Immature natural killer cell (primary cell): ENCODE measurements at places on chromosomes 5 and 9. TPM values are rescaled to one million over a fixed set of nuclear protein-coding genes. Genes with fewer than 3 reads are reported as not detected.

DNA sequence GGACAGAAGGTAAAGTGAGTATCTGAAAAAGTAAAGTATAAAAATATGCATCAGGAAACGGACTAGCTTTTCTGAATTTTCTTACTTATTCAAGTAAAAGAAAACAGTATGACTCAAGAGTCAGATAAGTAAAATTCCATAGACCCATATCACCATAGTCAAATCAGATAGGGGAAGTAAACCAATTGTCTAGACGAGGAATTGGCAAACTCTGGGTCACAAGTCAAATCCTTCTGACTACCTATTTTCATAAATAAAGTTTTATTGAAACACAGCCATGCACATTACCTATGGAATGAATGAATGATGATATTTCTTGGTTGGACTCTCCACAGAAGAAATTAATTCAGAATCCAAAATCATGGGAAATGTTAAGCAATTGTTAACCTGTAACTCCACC lies 59.1 kb upstream of the TMC1 start:
- H3K4me1 ChIP-seq = peaks cover 23% of the 10 kb centered on the region
- no peak overlapping the region for H3K27ac ChIP-seq

DNA sequence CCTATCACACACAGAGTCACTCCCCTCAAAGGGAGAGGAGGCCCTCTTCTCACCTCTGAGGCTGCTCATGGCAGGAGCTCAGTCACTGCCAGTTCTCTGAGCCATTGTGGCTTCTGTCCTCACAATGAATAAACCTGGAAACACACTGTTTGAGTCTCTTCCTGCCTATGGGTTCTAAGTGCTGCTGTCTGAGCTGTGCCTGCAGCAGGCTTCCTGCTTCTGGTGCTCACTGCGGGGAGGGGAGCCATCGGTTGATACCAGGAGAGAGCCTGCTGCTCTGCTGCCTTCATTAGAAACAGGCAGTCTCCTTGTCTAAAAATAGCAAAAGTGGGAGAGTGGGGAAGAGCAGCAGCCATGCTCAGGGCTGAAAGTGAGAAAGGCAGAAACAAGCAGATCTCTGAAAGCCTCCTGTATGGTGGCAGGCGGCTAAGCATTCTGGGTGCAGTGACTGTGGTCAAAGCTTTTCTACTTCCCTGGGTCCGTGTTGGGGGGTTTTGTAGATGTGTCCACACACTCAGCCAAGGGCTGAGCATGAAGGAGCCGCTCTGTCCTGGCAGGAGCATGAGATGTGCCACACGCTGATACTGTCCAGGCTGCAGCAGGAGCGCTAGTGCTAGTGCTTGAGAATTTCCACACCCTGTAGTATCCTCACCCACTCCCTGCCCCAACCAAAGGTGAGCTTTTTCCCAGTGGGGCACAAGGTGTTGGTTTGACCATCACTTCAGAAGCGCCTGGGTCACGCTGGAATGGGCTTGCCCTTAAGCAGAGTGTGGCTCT lies 34.2 kb downstream of the PRKACG start:
- DNase-seq = no peak
- no peak overlapping the region for H3K4me3 ChIP-seq
- H3K36me3 ChIP-seq = no peaks in the 10 kb centered on the region
- peaks cover 8% of the 10 kb centered on the region for H3K4me1 ChIP-seq

GRCh38 chr5:146363161-146363874 lies 24.7 kb downstream of the POU4F3 start:
- H3K4me1 ChIP-seq = no peaks in the 10 kb centered on the region
- H3K27me3 ChIP-seq = peaks cover 11% of the 10 kb centered on the region
- no peaks in the 10 kb centered on the region for H3K36me3 ChIP-seq
- no peak overlapping the region for H3K4me3 ChIP-seq
- no peak for DNase-seq

DNA sequence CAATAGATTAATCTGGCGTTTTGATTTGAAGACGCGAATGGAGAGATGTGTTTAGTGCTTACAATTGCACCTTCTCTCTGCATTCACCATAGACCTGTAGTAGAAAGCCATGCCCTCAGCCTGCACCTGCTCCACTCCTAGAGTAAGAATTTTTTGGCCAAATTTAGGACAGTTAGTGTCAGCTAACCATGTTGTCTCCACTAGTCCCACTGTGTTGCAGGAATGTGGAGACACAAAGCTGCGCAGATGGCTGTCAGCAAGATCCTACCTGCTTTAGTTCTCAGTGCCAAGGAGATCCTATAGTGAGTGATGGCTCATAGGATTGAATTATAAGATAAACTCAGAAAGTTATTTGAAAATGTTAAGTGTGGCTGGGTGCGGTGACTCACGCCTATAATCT lies 35.1 kb upstream of the ABCA1 start:
- peaks cover 2% of the 10 kb centered on the region for H3K4me1 ChIP-seq
- no peak for DNase-seq
- peaks cover 7% of the 10 kb centered on the region for H3K27me3 ChIP-seq
- H3K4me3 ChIP-seq = no peak overlapping the region
- H3K36me3 ChIP-seq = no peaks in the 10 kb centered on the region

GRCh38 chr5:135216471-135217343 lies 182.3 kb downstream of the MACROH2A1 start:
- no peaks in the 10 kb centered on the region for H3K4me1 ChIP-seq
- DNase-seq = no peak
- no peaks in the 10 kb centered on the region for H3K27me3 ChIP-seq
- no peaks in the 10 kb centered on the region for H3K36me3 ChIP-seq
- no peak overlapping the region for H3K4me3 ChIP-seq

PCDHGB2 gene
- polyA plus RNA-seq = not detected

FBP2 gene
- not detected for polyA plus RNA-seq

GRCh38 chr5:127176769-127177168 lies 103.5 kb upstream of the C5orf63 start:
- H3K27ac ChIP-seq = no peak overlapping the region
- H3K4me1 ChIP-seq = no peaks in the 10 kb centered on the region
- peaks cover 7% of the 10 kb centered on the region for H3K27me3 ChIP-seq
- H3K36me3 ChIP-seq = no peaks in the 10 kb centered on the region
- DNase-seq = no peak

HNRNPK gene
- 1,158 TPM for polyA plus RNA-seq

NNT gene
- polyA plus RNA-seq = 49.5 TPM

DNA sequence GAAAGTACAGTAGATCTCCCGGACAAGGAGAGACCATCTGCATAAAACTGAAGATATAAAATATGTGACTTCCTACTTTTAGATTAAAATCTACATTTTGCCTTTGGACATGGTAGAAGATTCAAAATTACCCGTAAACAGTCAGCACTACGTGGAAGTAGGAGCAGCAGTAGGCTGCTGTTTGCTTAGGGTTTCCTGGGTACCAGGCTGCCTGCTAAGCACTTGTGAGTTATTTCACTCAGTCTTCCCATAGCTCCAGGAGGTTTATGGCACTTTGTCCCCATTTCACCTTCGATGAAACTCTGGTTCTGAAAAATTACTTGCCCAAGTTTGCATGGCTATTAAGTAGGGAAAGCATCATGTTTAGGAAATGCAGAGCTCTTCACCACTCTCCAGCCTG lies 92.6 kb downstream of the STK32A start:
- H3K4me3 ChIP-seq = no peak overlapping the region
- H3K27me3 ChIP-seq = no peaks in the 10 kb centered on the region
- no peak overlapping the region for H3K27ac ChIP-seq
- DNase-seq = no peak
- H3K4me1 ChIP-seq = no peaks in the 10 kb centered on the region

GRCh38 chr5:122262103-122262502 lies 49.9 kb upstream of the SNCAIP start:
- no peaks in the 10 kb centered on the region for H3K27me3 ChIP-seq
- H3K36me3 ChIP-seq = no peaks in the 10 kb centered on the region
- no peak overlapping the region for H3K27ac ChIP-seq
- H3K4me1 ChIP-seq = no peaks in the 10 kb centered on the region

CAMK4 gene
- 1.8 TPM for polyA plus RNA-seq

DAB2IP gene
- polyA plus RNA-seq = not detected

IL31RA gene
- not detected for polyA plus RNA-seq

- no peaks in the 10 kb centered on the region for H3K4me1 ChIP-seq
- no peaks in the 10 kb centered on the region for H3K27me3 ChIP-seq
- DNase-seq = no peak
Measured at GRCh38 chr5:81830596-81830995, 79.7 kb upstream of the SSBP2 start.

- H3K27me3 ChIP-seq = no peaks in the 10 kb centered on the region
- H3K4me1 ChIP-seq = no peaks in the 10 kb centered on the region
- H3K27ac ChIP-seq = no peak overlapping the region
Measured at GRCh38 chr5:122156724-122157325, 27.5 kb downstream of the ZNF474 start.

DNA sequence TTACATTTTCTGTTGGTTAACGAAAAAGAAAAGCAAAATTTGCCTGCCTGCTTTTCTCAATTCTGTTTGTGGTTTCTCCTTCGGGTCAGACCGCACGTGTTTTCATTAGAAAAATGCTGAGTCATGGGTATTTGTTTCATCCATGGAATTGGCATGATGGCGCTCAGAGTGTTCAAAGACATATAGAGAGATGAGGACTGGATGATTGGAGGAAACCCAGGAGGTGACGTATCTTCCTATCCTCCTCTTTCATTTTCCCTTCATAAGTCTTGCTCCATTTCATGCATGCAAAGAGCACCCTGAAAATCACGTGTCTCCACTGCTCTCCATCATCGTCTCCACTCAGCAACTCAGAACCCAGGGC lies 353.8 kb upstream of the WWC1 start:
- H3K4me3 ChIP-seq = no peak overlapping the region
- H3K27ac ChIP-seq = no peak overlapping the region
- H3K36me3 ChIP-seq = no peaks in the 10 kb centered on the region
- DNase-seq = no peak

MYOT gene
- not detected for polyA plus RNA-seq

RLN2 gene
- polyA plus RNA-seq = 1.3 TPM

- DNase-seq = no peak
- H3K27ac ChIP-seq = no peak overlapping the region
Measured at GRCh38 chr9:2260417-2261306, 245.5 kb downstream of the SMARCA2 start.

ZDHHC11 gene
- not detected for polyA plus RNA-seq

GRCh38 chr5:1299511-1299850 lies 4.6 kb upstream of the TERT start:
- H3K4me1 ChIP-seq = no peaks in the 10 kb centered on the region
- no peak for DNase-seq
- no peak overlapping the region for H3K4me3 ChIP-seq

CD72 gene
- polyA plus RNA-seq = 6.2 TPM

SPATA31A1 gene
- not detected for polyA plus RNA-seq

GRCh38 chr9:133306242-133307204 lies 29.5 kb downstream of the SURF6 start:
- no peaks in the 10 kb centered on the region for H3K4me1 ChIP-seq
- no peaks in the 10 kb centered on the region for H3K36me3 ChIP-seq
- no peak overlapping the region for H3K4me3 ChIP-seq
- peaks cover 4% of the 10 kb centered on the region for H3K27me3 ChIP-seq
- DNase-seq = no peak
- no peak overlapping the region for H3K27ac ChIP-seq

DNA sequence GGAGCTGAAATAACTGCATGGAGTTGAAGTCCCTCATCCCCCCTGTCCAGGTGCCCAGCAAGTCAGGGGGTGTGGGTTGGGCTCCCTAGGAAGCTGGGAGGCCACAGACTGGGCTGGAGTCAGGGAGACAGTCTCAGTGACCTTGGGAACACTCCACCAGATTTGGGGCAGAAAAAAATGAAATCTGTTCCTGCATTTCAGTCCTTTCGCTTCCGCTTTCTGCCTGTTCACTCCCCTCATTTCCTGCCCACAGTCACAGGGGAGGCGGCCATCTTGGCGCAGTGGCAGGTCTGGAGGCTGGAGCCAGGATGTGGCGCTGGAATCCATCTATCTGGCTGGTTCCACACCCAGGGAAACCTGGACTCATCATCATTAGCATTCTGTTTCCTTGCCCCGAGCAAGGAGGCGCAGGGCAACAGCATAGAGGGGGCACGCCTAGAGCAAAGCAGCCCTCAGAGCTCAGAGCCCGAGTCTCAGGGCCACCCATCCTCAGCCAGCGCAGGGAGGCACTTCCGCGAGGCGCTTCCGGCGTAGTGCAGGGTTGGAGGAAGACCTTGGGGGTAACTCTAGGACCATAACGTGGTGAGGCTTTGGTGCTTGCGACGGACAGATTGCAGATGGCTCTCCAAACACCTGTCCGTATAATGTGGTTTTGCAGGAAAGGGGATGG lies 86.2 kb upstream of the HSPA9 start:
- H3K27ac ChIP-seq = no peak overlapping the region
- no peak overlapping the region for H3K4me3 ChIP-seq
- H3K4me1 ChIP-seq = peaks cover 23% of the 10 kb centered on the region
- no peak for DNase-seq
